A172 (cell line): ENCODE measurements at places on chromosomes 4 and X.

DNA sequence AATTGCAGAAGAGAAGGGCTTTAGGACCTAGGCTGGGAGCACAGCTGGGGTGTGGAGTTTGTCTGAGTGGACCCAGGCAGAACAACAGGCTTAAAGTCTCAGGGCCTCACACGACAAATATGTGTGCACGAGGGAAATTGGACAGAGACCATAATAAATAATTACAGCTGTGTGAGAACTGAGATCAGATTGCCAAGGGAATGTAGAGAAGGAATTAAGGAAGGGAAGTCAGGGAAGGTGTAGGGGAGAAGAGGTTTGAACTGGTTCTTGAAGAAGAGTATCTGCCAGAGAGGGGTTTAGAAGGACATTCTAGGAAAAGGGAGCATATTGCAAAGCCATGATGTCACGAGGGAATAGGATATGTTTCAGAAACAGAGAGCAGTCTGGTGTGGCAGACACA is 120.7 kb upstream of the TSPAN5 start:
- DNase-seq = no peak

GRCh38 chr4:110487873-110488272 is 11.9 kb downstream of the ENPEP start:
- DNase-seq = no peak

- DNase-seq = no peak
Measured at GRCh38 chr4:128315756-128316520, 28.3 kb upstream of the PGRMC2 start.

GRCh38 chr4:23884741-23885140 is 5.1 kb downstream of the PPARGC1A start:
- no peak for DNase-seq

- no peak for DNase-seq
Measured at GRCh38 chrX:48467281-48467761, 2.7 kb downstream of the SLC38A5 start.

GRCh38 chr4:187606581-187606980 is 389.0 kb upstream of the ZFP42 start:
- peak; percentile 48 for DNase-seq

GRCh38 chrX:42463706-42464490 is 314.1 kb downstream of the PPP1R2C start:
- DNase-seq = no peak

- DNase-seq = no peak
Measured at GRCh38 chr4:143921181-143921580, 15.8 kb upstream of the GYPE start.

DNA sequence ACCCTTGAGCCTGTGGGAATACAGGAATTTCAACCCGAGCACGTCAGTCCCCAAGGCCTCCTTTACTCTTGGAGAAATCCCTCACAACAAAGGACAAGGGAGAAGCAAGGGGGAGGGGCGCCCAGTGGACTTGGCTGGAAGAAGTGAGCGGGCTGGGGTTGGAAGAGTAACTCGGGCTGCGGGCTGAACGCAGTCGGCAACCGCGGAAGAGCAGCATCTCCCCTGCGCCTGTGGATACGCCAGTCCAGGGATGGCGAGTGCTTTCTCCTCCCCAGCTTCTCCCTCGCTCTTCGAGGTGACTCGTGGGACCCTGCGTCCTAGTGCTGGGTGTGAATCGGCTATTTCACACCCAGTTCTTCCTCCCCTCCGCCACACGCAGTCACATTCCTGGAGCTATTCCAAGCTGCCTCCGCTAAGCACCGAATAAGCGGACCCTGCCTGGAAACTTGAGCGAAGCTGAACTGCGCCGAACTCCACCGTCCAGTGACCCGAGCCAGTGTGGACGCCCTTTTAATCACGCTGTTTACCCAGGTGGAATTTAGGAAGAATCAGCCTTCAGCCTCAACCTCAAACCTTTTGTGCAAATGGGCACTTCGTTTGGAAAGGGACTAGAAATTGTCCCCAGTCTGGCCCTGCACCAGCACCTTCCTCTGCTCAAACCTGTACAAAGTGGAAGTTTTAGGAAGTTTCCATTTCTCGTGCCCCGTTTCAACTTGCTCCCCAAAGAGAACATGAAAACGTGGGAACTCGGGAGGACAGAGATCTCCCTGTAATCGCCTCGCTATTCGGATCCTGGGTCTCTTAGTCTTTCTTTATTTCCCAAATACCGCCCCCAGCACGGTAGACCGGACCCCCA is 64.3 kb upstream of the WDR17 start:
- peak; percentile 23 for DNase-seq

DNA sequence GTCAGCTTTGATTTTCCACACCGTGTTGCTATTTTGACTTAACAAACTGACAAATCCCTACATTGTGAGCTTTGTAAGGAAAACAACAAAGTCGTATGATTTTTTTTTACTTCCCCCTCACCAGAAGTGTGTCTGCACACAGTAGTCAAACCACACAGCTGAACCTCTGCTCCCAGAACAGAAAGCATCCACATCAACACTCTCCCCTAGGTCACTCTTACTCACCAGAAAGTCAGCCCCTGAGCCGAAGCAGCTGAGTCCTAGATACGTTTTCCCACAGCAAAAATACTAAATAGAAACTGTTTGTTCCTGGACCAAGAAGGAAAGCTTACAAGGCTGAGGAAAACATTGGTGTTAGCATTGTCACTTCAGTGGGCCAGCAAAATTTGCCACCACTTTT is 305.7 kb downstream of the DHX15 start:
- no peak for DNase-seq

GRCh38 chr4:142124874-142125273 is 488.5 kb downstream of the IL15 start:
- DNase-seq = no peak

DNA sequence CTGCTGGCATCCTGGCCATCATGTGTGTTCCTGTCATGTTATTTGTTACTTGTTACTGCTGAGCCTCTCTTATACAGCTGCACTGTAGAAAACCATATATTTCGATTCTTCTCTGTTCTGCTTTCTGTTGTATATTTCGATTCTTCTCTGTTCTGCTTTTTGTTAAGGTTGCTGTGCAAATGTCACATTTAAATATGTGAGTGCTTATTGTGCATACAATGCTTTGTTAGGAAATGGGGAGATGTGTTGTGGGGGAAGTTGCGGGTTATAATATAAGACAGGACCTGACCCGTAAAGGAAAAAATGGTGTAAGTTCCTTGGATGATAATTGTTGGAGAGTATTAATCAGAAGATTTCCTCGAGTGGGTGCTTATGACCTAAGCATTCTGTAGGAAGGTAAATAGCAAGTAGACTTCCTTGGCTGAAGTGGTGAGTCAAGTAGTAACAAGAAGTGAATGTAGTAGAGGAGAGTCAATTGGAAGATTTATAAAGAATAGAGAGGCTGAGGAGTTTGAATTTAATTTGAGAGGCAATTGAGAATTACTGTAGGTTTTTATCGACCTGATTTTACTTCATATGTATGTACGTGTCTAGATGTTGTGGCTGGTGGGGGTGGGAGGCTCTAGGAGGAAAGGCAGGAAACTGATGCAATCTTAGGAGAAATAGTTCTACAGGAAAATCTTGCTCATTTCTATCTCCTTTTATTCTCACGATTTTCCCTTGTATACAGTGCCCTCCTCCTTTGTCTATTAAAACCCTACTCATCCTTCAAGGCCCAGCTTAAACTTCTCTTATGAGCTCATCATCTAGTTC is 8.5 kb downstream of the OGT start:
- peak; percentile 1 for DNase-seq

DNA sequence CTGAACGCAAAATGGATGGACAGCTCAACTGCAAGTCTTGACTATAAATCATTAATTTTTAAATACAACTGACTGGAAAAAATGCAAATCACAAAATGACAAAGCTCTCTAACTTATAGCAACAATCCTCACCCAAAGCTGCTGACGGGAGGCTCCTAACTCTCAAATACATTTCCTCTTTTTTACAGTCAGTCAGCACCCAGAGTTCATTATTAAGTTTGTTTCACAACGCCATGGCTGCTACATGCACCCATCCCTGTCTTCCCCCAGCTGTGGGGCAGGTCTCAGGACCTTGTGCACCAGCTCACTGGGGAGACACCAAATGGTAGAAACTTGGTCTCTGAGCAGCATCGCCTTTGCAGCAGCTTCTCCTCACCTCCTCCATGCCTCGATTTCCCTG is 97.6 kb downstream of the SLC34A2 start:
- no peak for DNase-seq

GRCh38 chrX:106999002-106999975 is 723 bp downstream of the MORC4 start:
- DNase-seq = peak; percentile 18

GRCh38 chr4:88619971-88620370 is 27.7 kb downstream of the HERC3 start:
- no peak for DNase-seq

GRCh38 chr4:3730422-3731190 is 35.6 kb upstream of the ADRA2C start:
- no peak for DNase-seq

GRCh38 chrX:22795671-22796070 is 204.1 kb upstream of the DDX53 start:
- DNase-seq = peak; percentile 36

- DNase-seq = no peak
Measured at GRCh38 chrX:70411475-70411874, 11.6 kb upstream of the GDPD2 start.

- peak; percentile 64 for DNase-seq
Measured at GRCh38 chrX:20265221-20265725, 1.4 kb downstream of the RPS6KA3 start.

- no peak for DNase-seq
Measured at GRCh38 chr4:18938343-18939099, 917.0 kb upstream of the LCORL start.

- no peak for DNase-seq
Measured at GRCh38 chrX:147173594-147173993, 359.1 kb upstream of the CXorf51A start.

DNA sequence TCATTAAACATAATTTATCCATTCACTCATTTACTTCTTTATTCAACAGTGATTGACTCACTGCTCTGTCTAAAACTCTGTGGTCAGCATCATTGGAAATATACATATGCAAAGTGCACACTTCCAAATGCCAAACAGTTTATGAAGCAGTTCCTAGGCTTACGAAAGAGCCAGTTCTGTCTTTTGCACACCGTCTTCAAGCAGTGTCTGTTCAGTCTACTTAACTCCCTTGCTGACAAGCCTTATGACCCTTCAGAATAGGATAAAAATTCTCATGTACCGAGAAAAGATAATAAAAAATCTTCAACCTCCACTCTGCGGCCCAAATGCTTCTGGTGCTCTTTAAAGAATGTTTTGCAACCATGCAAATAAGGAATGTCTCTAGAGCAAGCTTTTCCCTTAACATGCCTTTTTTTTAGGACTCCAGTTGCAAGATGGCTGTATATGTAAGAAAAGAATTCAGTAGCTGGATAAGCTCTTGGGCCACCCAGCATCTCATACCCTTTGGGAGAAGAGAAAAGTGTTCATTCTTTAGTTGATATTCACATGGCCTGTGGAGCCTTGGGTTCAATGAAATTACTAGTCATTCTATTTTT is 1037.0 kb upstream of the SLIT2 start:
- no peak for DNase-seq

DNA sequence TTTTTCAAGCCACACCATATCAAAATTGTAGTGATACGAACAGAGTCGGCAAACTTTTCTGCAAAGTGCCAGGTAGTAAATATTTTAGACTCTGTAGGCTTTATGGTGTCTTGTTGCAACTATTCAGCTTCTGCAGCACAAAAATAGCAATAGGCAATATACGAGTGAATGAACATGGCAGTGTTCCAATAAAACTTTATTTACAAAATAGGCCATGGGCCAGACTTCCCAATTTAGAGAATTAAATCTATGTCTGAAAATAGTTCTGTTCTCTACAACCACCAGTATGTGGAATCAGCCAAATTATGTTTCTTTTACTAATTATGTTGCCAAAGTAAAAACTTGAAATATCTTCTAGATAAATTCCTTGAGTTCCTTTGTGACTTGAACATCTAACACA is 56.5 kb downstream of the NCAPG start:
- DNase-seq = no peak

DNA sequence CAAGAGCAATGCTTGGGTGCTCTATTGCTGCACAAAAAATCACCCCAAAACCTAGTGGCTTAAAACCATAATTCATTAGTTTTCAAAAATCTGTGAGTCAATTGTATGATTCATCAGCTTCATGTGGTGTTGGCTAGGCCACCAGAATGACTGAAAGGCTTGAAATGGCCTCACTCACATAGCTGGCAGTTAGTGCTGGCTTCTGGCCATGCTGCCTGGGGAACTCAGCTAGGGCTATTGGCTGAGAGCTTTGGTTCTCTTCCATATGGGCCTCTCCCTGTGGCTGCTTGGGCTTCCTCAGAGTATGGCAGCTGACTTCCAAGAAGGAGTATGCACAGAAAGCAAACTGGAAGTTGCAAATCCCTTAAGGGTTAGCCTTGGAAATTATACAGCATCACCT is 3.1 kb upstream of the MTMR1 start:
- DNase-seq = peak; percentile 93

- DNase-seq = no peak
Measured at GRCh38 chr4:123444290-123444731, 47.7 kb downstream of the SPRY1 start.

GRCh38 chrX:1725472-1725871 is 110.6 kb downstream of the ASMT start:
- DNase-seq = no peak

DNA sequence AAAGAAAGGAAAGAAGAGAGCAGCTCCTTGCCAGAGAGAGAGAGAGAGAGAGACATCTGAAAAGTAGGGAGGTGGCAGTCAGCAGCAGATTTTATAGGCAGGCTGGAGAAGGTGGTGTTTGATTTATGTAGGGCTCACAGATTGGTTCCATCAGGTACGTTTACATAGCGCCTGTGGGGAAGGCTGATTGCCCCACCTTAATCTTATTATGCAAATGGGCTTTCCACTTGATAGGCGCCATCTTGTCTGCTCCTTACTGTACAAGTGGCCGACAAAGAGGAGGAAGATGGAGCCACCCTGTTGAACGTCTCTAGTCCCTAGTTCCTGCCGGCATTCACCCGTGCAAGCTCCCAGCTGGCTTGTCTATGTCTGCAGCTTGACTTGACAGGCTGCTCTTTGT is 49.1 kb upstream of the DHRSX start:
- no peak for DNase-seq

DNA sequence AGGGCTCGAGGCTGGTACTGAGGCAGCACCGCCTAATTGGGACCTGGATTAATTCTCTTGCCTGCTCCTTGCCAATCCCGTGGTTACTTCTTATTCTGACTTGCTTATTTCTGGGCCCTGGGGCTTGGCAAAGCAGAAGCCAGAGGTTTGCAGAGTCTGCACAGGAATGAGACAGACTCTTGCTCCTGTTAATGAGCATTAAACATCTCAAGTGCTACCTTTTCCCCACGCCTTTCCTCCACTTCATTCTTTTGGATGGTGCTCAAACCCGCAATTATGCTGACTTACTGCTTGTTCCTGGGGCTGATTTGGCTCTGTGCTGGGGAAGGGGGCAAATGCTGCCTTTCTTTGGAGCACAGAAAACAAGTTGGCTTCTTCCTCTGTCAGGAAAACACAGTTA is 16.5 kb upstream of the STOX2 start:
- no peak for DNase-seq

- DNase-seq = no peak
Measured at GRCh38 chr4:16513876-16514275, 287.6 kb upstream of the TAPT1 start.

- DNase-seq = peak; percentile 35
Measured at GRCh38 chrX:151754047-151754429, 19.5 kb downstream of the CNGA2 start.
